MCF 10A (cell line): ENCODE measurements at places on chromosomes 12 and 14.

DNA sequence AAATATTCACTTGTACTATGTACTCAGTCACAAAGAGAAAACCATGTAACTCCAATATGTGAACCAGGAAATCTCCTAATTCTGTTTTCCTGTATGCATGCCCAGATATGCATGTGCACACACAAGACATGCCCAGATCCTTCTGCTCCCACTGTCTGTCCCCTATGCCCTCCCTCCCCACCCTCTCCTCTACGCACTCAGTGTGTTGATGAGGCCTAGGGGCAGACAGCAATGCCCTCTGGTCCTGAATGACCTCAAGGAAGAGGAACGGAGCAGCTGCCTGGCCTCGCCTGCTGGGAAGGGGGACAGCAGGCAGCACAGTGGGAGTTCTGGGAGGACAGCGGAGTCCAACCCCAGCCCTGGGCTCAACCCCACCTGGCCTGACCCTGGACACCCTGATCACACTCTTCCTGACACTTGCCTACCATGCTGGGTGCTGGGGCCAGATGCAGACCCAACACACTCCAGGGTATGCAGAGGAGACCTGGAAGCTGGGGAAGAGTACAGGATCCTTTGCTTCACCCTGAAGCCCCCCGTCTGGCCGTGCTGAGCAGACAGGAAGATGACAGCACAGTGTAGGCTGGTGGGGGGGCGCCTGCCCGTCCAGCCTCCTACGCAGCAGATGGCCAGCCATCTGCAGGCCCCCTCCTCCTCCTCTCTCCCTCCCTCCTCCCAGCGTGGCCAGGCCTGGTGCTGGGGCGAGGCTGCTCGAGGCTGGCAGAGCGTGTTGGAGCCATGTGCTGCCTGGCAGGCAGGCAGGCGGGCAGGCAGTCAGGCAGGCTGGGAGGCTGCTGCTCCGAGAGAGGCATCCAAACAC, 106.6 kb upstream of the NCOR2 start:
- DNase-seq = no peak

GRCh38 chr14:100836941-100837804, 11.3 kb downstream of the MEG3 start:
- no peak for DNase-seq

DNA sequence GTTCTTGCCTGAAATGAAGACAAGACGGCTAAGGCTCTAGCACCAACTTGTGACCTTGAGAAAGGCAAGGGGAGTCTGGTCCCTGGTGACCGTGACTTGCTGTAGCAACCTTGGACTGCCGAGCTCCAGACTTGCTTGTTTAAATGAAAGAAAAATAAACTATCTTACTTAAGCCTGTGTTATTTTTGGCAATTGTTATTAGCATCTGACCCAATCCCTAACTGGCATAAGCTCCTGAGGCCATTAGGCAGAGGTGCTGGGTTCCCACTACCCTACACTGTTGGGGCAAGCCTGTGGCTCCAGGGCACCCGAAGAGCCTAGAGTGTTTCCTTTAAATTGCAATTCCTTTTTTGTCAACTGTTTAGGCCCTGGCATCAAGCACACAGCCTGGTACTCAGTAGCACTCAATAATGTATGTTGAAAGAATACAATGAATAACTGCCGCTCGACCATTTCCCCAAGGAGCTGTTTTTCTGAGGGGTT, 106.9 kb upstream of the HIF1A start:
- peak; percentile 94 for DNase-seq

- no peak for DNase-seq
These were observed 19.3 kb upstream of the IL22 start for GRCh38 chr12:68272732-68273131.

DNA sequence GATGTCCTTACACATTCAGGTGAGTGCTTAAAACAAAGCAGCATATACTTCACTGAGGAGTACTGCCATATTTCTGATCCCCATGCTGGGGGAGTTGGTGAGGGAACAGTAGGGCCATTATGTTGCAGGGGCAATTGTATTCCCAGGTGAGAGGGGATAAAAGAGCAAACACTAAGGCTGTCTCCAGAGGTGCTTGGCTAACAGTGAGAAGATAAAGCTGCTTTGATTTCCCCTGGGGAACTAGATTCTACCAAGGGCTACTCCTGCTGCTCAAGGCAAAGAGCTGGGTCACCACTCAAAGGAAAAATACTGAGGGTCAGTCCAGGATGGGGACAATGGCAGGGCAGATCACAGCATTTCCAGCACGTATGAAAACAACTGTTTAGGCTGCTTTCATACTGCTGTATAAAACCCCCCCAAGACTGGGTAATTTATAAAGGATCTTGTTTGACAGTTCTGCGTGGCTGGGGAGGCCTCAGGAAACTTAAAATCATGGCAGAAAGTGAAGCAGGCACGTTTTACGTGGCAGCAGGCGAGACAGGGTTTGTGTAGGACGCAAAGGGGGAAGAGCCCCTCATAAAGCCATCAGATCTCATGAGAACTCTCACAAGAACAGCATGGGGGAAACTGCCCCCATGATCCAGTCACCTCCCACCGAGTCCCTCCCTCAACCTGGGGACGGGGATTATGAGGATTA, 47.8 kb upstream of the OR5AU1 start:
- DNase-seq = no peak

GRCh38 chr12:85036733-85037132, 582 bp downstream of the LRRIQ1 start:
- no peak for DNase-seq
